Activated CD4-positive, alpha-beta T cell treated with anti-CD3 and anti-CD28 coated beads, Interleukin-10, Interleukin-2, amounts not matched to agents 100 ng/mL and 50 ng/mL, durations not matched to agents 16 hours and 8 hours (primary cell): ENCODE measurements at places on chromosomes 1 and 21.

DNA sequence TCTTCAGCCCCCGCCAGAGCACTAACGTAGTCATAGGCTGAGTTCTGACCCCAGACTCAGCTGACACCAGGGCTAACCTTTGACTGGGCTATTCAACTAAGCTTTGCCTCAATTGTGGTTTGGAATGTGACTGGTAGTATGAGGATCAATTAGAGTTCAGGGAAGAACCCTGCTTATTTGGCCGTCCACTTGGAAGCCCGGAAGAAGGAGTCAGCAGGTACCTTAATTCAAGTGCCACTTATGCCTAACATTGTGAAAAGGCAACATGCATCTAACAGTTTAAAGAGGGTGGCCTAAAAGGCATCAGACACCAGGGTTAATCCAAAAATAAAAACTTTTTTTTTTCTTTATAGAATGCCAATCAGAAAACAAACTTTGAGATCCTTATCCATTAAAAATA lies 92.3 kb downstream of the BEND5 start:
- DNase-seq: no peak

- no peak for DNase-seq
Observed at GRCh38 chr1:29890201-29890959, 654.1 kb downstream of the PTPRU start.

DNA sequence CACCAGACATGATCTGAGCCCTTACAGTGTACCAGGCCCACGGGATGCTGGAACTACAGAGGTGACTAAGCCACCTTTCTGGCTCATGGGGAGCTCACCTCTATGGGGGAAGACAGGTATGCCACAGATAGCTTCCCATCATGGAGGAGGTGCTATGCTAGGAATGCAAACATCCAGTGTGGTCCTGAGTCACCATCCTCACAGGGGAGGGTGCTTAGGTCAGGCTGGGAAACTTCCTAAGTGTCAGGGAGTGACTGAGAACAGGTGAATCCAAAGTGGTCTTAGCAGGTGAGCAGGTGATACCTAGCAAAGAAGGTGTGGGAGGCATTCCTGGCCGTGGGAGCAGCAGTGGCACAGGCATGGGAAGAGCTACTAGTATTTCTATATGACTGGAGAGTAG lies 8.6 kb upstream of the RASSF5 start:
- no peak for DNase-seq

DNA sequence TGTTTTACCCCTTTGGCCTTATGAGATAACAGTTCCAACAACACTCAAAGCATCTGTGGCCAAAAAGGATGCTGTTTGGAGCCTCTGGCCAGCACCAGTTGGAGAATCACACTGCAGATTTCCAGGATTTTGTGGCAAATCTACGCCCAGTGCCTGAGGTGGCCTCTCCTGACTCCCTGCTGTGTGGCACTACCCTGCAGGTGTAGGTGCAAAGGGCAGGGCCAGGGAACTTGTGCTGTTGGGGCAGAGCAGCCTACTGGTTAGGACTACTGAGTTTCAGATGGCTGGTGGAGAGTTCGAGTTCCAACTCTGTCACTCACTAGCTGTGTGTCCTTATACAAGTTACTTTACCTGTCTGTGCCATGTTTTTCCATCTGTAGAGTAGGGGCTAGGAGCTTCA lies 170.5 kb downstream of the PTPRU start:
- no peak for DNase-seq

DNA sequence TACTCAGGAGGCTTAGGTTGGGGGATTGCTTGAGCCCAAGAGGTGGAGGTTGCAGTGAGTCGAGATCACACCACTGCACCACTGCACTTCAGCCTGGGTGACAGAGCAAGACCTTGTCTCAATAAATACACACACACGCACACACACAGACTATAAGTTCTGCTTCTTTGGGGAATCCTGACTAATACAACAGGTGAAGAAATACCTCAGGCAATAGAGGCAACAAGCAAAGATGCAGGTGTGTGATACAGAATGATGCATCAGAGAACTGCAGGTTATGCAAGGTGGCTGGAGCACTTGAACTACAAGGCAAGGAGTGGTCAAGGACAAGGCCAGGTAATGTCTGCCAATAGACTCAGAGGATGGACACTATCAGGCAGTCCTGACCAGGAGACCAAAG lies 117.6 kb upstream of the ZNF678 start:
- DNase-seq: no peak

DNA sequence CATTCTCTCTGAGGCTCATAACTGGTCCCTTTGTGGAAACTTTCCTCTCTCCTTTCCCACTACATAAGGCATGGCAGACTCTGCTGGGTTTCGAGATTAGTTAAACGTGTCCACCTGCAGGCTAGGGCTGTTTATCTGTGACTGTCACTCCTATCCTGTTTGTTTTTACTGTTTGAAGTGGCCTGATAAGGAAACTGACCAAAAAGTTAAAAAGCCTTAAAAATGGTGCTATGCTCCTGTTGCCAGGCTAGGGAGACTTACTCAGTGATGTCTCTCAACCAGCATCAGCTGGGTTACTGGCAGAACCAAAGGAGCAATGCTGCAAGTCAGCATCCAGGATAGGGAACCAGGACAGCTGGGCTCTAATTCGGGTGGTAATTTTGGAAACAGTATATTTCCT lies 3.9 kb downstream of the PIGV start:
- no peak for DNase-seq

- no peak for DNase-seq
Observed at GRCh38 chr1:188582911-188583532, 1754.3 kb downstream of the PLA2G4A start.

DNA sequence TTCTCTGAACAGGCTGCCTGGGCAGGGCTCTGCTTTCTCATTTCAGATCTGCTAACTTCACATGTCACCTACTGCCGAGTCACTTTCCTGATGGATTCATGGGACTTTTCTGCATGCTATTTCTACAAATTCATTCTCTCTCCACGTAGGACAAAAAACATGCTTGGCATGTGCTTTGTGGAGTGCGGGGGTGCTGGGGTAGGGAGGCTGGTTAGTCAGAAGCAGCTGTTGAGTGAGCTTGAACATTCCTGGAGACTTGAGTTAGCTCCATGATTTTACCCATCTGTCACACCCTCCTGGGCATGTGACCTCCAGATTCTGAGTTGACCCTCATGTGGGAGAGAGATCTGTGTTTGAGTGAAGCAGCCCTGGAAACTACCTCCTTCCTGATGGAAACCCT lies 71.4 kb downstream of the UCK2 start:
- no peak for DNase-seq

- peak; percentile 23 for DNase-seq
Observed at GRCh38 chr1:247385283-247385682, 30.7 kb upstream of the NLRP3 start.

- DNase-seq: no peak
Observed at GRCh38 chr1:163082971-163083370, 13.8 kb downstream of the RGS4 start.

GRCh38 chr1:245822996-245823395 lies 668.2 kb downstream of the KIF26B start:
- DNase-seq: no peak

GRCh38 chr1:230778916-230779590 lies 31.9 kb downstream of the CAPN9 start:
- no peak for DNase-seq
